ENCODE measurements at places on chromosomes 13 and 19.

- peak; percentile 8 for DNase-seq
Measured at GRCh38 chr13:46172531-46172991, 9.4 kb downstream of the LCP1 start.

DNA sequence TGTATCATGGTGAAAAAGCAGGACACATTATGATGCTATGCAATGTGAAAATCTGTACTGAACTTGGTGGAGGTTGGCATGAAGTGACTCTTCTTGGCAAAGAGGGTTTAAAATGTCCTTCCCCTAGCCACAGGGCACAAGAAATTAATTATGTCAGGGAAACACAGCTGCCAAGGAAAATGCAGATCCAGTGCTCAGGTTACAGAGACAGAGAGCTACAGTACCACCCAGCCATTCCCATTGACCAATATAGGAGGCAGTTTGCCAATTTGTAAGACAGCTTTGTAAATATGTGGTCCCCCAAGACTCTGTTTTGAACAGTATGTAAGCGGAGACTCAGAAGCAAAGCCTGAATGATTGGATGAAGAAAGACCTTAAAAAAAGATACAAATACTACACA lies 69.4 kb upstream of the KLF12 start:
- DNase-seq: no peak

DNA sequence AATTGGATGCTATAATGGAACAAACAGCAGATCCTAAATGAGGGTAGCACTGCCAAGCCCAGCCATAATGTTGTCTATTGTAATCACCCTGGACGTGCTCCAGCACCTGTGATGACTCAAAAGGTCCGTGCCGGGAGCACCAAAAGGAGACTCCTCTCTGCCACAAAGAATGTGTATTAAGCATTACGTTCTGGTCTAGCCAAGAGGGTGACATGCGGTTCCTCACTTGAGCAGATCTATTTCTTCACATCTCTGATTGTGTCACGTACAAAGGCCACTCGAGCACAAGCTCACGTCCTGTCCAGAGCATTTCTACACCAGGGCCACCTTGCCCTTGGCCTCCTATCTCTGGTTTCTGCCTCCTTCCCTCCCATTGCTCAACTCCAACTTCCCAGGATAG lies 219.9 kb upstream of the IRS2 start:
- peak; percentile 43 for DNase-seq

GRCh38 chr13:44768239-44768638 lies 192.1 kb upstream of the TSC22D1 start:
- DNase-seq: no peak

GRCh38 chr13:114211446-114212157 lies 23.1 kb upstream of the CDC16 start:
- no peak for DNase-seq

DNA sequence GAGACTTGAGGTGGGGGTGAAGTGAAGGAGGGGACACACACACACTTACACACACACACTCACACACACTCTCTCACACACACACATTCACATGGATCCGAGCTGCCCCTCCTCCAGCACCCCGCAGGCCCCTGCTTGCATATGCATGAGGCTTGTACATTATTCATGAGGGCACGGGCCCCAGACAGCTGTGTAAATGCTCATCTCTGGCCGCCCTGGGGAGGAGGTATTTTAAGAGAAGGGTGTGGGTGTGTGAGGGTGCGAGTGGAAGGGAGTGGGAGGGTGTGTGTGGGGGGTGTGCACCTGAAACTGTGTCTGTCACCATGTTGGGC lies 2.4 kb downstream of the NCAN start:
- DNase-seq: no peak

- DNase-seq: peak; percentile 80
Measured at GRCh38 chr19:35509861-35510625, 3.4 kb downstream of the DMKN start.

GRCh38 chr13:79237981-79238380 lies 168.1 kb downstream of the RBM26 start:
- no peak for DNase-seq

- DNase-seq: no peak
Measured at GRCh38 chr19:3936506-3937442, 3.9 kb downstream of the NMRK2 start.

DNA sequence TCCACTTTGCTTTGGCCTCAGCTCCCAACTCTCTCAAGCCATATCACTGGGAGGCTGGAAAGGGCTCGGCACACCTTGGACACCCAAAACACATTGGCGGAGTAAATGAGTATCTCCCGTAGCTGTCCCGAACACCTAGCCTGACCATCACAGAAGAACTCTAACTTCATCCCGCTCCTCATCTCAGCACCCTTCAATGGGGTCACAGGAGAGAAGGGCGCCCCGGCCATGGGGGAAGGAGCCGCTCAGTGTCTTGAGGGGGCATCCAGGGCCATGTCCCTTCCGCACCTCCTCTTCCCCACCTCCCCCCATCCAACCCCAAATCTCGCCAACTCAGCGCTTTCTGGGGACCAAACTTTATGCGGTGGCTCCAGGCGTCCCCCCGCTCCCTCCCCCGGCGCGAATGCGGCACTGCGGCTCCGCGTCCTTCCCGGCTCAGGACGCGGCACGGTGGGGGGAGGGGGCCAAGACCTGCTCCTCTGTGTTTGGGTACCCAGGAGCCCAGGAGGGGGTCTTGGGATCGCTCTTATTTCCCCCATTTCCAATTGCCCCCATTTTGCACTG lies 3.0 kb downstream of the KCNC3 start:
- DNase-seq: no peak

- DNase-seq: peak; percentile 99
Measured at GRCh38 chr13:113448885-113449692, 4.2 kb downstream of the ADPRHL1 start.

DNA sequence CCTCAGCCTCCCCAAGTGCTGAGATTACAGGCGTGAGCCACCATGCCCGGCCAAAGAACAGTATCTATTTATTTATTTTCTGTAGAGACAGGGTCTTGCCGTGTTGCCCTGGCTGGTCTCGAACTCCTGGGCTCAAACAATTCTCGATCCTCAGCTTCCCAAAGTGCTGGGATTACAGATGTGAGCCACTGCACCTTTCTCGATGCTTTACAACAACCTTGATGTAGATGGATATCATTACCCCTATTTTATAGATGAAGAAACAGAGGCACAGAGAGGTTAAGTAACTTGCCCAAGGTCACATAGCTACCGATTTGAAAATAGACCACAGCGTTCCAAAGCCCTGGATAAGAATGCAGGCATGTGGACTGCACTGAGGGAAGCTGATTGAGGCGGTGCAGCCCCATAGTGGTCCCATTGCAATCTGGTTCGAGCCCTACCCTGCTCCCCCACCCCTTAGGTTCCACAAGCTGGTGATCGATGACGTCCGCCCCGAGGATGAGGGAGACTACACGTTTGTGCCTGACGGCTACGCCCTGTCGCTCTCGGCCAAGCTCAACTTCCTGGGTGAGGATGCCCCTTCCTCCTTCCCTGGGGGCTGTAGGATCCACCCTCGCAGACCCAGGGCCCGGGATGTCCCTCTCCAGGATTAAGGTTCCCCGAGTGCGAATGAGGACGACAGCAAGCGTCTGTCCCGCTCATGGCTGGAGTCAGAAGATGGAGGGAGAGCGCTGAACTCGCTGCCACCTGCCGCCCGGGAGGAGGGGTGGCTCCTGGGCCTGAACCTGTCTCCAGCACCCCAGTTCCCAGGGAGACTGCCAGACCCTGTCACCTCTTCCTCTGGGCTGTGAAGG lies 17.9 kb downstream of the MYBPC2 start:
- DNase-seq: no peak

- no peak for DNase-seq
Measured at GRCh38 chr19:45189971-45190370, 11.4 kb downstream of the BLOC1S3 start.

DNA sequence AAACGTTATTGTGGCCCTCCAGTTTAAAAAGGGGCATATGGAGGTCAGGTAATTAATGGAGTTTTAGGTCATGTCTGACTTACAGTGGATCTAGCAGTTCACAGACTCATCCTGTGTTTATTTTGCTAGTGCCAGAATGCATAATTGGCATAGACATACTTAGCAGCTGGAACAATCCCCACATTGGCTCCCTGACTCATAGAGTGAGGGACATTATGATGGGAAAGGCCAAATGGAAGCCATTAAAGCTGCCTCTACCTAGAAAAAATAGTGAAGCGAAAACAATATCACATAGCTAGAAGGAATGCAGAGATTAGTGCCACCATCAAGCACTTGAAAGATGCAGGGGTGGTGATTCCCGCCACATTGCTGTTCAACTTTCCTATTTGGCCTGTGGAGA lies 610.7 kb downstream of the SLITRK5 start:
- no peak for DNase-seq

DNA sequence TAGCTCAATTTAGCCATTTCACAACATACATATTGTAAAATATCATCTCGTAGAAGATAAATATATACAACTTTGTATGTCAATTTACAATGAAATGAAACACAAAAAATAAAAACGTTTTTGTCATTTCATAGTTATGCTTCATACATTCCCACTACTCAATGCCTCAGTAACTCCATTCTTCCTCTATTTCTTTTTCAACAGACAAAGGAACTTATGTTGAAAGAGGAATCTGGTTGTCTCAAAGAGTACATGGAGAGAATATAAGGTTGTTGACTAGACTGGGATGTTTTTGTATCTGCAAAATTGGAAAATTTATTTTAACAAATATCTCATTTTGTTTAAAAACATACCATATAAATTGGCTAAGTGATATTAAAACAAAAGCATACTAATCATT lies 12.8 kb downstream of the KCTD12 start:
- no peak for DNase-seq

- no peak for DNase-seq
Measured at GRCh38 chr19:3980353-3981251, 4.7 kb downstream of the EEF2 start.

DNA sequence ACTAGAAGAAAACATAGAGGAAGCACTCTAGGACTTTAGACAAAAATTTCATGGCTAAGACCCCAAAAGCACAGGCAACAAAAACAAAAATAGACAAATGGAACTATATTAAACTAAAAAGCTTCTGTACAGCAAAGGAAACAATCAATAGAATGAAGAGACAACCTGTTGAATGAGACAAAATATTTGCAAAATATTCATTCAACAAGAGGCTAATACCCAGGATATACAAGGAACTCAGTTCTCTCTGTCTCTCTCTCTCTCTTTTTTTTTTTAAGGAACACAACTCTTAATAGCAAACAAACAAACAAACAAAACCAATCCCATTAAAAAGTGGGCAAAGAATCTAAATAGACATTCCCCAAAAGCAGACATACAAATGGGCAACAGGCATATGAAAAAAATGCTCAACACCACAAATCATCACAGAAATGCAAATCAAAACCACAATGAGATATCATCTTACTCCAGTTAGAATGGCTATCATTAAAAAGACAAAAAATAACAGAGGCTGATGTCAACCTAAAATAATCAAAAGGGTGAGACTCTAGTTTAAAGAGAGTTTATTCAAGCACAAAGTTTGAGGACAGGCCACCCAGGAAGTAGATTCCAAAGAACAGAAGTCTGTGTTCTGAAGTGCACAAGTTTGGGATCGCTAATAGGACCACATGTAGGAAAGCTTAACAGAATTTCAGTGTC lies 27.1 kb upstream of the SLC7A9 start:
- DNase-seq: no peak

GRCh38 chr13:108200781-108201398 lies 14.4 kb downstream of the LIG4 start:
- DNase-seq: peak; percentile 54

- DNase-seq: peak; percentile 35
Measured at GRCh38 chr19:41323023-41323422, 13.1 kb downstream of the CCDC97 start.

- DNase-seq: peak; percentile 69
Measured at GRCh38 chr19:16261584-16262368, 62.9 kb upstream of the KLF2 start.

- DNase-seq: no peak
Measured at GRCh38 chr13:50106559-50106958, 91.3 kb downstream of the KCNRG start.

- no peak for DNase-seq
Measured at GRCh38 chr13:106989876-106990275, 421.9 kb upstream of the ARGLU1 start.

- no peak for DNase-seq
Measured at GRCh38 chr13:35675651-35676050, 199.2 kb upstream of the MAB21L1 start.

DNA sequence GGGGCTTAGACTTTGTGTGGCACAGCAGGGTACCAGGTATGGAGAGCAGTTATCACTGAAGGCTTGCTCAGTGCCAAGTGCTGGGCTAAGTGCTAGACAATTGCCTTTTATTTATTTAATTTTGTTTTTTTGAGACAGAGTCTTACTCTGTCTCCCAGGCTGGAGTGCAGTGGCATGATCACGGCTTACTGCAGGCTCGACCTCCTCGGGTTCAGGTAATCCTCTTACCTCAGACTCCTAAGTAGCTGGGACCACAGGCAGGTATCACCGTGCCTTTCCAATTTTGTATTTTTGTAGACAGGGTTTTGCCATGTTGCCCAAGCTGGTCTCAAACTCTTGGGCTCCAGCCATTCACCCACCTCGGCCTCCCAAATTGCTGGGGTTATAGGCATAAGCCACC lies 256.9 kb downstream of the ZNF536 start:
- DNase-seq: no peak

DNA sequence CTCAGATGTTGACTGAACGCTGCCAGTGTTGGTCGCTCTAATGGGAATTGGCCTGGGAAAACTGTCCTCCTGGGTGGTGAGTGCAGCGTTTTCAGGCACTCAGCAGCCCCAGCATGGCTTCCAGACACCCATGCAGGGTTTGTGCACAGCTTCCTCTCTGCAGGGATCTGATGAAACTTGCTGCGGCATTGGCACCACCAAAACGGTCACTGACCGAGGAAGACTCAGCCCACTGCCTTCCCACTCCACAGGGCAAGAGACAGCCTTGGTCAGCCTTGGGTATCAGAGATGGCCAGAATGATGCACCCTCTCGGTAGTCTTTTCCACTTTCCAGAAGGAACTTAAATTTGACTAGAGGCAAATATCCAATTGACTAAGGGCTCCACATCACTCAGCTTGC lies 398.9 kb downstream of the IRS2 start:
- DNase-seq: no peak

DNA sequence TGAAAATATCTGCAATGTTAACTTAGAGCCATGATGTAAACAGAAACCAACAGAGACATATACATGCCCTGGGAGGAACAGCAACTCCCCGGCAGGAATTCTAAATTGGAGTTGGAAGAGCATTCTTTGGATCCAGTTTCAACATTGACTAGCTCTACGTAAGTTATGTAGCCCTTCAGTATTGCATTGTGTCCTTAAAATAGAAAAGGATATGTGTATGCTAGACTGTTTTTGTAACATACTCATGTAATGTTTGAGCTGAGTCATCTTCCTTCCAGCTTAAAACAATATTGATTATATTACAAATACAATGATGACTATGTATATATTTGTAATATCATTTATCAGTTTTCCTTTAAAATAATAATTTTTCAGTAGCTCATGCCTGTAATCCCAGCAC lies 1422.2 kb upstream of the PCDH20 start:
- no peak for DNase-seq

GRCh38 chr13:107551521-107551920 lies 663.8 kb downstream of the LIG4 start:
- DNase-seq: peak; percentile 16

GRCh38 chr13:107395927-107396662 lies 819.2 kb downstream of the LIG4 start:
- DNase-seq: no peak

- no peak for DNase-seq
Measured at GRCh38 chr19:7099597-7099921, 30.1 kb downstream of the ZNF557 start.
